ENCODE measurements at places on chromosomes 16 and 17.

GRCh38 chr17:17570798-17571716 is 20.5 kb downstream of the PEMT start:
- no peak for DNase-seq

- no peak for DNase-seq
Measured at GRCh38 chr16:6209355-6209930, 1111.8 kb upstream of the EEF2KMT start.

DNA sequence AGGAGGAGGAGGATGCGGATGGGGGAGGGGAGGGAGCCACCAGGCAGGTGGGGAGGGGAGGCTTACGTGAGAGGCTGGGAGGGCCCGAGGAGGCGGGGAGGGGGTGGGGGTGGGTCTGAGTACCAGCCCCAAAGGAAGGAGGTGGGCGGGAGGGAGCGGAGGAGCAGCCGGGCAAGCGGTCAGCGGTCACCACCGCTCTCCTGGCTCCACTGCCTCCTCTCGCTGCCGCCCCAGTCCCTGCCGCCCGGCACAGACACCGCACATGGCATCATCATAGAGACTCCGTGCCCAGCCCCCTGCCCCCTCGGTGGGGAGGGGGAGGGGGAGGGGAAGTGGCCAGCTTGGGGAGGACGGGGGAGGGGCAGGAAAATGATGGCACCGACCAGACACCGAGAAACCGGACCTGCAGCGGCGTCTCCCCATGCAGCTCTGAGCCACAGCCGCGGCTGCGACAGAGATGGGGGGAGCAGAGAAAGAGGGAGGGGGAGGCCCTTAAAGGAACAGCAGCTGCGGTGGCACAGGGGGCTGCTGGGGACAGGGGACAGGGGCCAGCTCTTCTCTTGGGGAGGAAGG is at the start of gene TLCD3B:
Gene TLCD3B, minus strand, starts transcription at position 431 of the 573 bp plus-strand sequence. CDS start 744 bp downstream, outside the sequence.
- DNase-seq: no peak

- peak; percentile 8 for DNase-seq
Measured at GRCh38 chr16:6949240-6949639, 383.4 kb upstream of the RBFOX1 start.

GRCh38 chr16:86626966-86627365 is 48.6 kb downstream of the FOXL1 start:
- peak; percentile 77 for DNase-seq

DNA sequence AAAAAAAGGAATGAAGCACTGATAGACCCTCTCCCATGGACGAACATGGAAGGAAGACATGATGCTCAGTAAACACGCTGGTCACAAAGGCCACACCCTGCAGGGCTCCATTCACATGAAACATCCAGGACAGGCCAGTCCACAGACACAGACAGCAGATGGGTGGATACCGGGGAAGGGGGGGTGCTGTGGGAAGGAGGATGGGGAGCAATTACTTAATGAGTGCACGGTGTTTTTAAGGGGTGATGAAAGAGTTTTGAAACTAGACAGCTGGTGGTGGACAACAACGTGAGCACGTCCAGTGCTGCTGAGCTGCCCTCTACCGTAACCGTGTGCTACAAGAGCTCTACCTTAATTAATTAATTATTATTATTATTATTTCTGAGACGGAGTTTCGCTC is 6.0 kb upstream of the SLC16A3 start:
- no peak for DNase-seq

GRCh38 chr16:46739934-46740333 is 8.2 kb downstream of the MYLK3 start:
- no peak for DNase-seq

GRCh38 chr16:1167276-1168107 is 14.6 kb downstream of the CACNA1H start:
- no peak for DNase-seq
